ENCODE measurements at places on chromosomes 1 and 21.

GRCh38 chr1:176903474-176903873 lies 261.0 kb downstream of the ASTN1 start:
- DNase-seq, result no peak

GRCh38 chr1:166907763-166908162 lies 31.7 kb upstream of the TADA1 start:
- no peak for DNase-seq

GRCh38 chr1:164569866-164570265 lies 10.9 kb downstream of the PBX1 start:
- no peak for DNase-seq

DNA sequence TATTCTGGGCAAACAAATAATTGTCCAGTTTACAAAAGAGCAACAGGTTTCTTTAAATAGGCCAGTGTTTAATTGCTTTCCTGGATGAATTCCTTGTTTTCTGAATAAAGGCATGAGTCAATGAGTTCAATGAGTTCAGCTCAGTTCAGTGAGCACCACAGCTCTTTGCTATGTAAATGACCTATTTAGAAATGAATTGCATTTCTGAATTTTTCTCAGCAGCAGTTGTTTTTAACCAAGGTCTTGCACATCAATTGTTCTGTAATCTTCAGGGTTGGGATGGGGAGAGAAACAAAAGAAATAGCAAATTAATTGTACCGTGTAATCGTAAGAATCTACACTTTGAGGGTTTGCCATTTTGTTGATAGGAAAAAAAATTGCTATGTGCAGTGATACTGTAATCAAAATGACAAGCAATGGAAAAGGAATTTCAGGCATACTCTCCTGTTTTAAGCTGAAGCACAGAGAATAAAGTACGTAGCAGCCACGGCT lies 45.7 kb downstream of the MIS18A start:
- no peak for DNase-seq

- no peak for DNase-seq
Observed at GRCh38 chr1:7962014-7962335, 464 bp downstream of the PARK7 start.

- no peak for DNase-seq
Observed at GRCh38 chr1:47752559-47752958, 244.6 kb downstream of the TRABD2B start.

- DNase-seq, result no peak
Observed at GRCh38 chr1:160763993-160764392, 24.9 kb downstream of the SLAMF7 start.

GRCh38 chr1:97271916-97272788 lies 550.6 kb downstream of the PTBP2 start:
- no peak for DNase-seq

DNA sequence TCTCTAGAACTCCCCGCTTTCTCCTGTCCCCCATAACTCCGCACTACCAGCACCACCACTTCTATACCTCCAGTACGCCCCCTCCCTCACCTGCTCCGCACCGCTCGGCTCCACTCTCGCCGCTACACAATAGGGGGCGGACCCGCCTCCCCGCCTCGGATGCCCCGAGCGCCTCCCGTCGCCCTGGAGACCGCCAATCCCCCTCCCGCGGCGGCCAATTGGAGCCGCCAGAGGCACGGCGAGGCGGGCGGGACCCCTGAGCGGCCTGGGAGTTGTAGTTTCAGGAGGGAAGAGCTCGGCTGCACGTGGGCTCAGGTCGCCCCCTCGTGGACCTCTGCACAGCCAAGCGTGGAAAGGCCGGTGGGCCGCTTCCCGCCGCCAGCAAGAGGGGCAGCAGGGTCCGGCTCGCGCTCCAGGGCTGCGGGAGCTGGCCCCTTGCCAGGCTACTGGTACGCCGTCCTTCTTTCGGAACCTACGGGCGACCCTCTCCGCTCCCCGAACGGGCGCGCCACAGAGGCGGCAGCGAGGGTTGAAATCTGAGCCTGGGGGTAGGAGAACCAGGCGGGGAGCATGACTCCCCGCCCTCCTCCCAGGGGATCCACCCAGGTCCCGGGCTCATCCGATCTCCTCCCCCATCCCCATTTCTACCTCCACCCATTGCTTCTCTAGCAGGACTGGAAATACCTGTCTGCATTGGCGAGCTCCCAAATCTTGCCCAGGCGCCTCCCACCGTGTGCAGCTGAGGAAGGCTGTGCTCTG lies at the start of gene IGSF9:
IGSF9 (minus strand) TSS at position 131 of the 759 bp plus-strand sequence. CDS start 2,159 bp downstream, outside the sequence.
- DNase-seq, result peak; percentile 45

DNA sequence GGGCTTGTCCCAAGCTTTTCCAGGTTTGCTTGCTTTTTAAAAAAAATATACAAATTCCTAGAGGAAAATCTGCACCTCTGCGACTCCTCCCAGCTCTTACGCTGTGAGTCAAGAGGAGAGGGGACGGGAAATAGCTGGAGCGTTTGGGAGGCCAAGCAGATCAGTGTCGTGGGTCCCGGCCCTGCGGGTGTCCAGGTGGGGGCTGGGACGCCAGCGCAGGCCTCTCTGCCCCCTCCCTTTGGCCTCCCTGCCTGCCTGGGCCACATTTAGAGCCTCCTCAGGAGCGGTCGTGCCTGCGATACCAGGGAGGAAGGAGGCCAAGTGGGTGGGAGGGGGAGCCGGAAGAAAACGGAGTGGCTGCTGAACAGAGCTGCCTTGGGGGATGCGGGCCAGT lies 9.0 kb downstream of the WNT4 start:
- no peak for DNase-seq

- no peak for DNase-seq
Observed at GRCh38 chr1:91555821-91556531, 55.3 kb downstream of the CDC7 start.

DNA sequence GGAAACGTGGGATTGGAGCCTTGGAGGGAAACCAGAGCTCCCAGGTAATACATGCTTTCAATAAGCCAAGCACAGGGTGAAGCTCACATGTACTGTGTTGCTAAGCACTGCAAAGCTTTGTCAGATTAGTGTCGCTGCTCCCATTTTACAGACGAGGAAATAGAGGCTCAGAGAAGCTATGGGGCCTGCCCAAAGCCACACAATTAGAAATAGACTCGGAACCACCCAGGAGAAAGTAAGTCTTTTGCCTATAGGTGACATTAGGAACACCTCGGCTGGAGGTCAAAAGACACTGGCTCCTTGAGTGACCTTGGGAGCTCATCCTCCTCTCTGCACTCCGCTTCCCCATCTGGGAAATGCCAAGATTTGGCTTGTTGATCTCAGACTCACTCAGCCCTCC lies 175.6 kb upstream of the ZC3H12A start:
- DNase-seq, result no peak

DNA sequence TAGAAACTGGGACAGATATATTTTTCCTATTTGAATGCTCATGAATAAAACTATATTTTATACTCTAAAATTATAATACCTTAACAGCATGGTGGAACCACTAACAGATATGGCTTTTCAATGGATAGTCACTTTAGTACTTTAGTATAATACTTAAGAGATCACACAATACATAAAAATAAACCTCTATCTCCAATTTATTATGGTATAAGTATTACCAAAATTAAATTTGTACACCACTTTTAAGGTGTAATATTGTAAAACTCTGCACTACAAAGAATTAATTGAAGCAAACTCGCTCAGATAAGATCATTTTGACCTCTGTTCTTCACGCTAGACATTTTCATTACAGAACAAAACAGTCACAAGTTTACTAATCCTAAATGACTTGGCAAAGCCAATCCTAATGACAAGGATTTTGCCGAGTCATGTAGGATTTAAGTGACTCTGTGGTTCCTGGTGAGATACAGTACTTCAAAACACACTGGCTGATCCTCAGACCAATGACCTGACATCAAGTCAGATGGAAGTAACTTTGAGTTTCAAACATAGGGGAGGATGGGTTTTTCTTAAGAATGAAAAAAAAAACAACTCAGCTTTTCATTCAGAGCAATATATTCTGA lies 200.6 kb downstream of the SMYD3 start:
- no peak for DNase-seq

DNA sequence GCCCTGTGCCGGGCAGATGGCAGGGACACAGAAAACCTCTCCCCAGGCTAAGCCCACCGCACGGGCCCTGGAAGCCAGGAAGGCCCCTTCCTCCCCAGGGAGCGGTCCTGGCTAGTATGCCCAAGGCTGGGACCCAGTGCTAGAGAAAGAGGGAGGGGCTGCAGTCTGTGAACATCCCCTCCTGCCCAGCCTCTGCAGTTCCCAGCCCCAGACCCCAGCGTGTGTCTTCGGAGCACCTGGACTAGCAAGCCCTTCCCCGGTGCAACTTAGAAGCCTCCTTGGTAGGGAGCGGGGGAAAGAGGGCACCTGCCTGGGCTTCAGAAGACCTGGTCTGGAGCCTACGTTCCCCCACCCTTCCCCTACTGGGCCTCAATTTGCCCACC lies 2.1 kb downstream of the PLEKHG5 start:
- DNase-seq, result no peak

GRCh38 chr21:17460094-17460493 lies 52.7 kb upstream of the CXADR start:
- no peak for DNase-seq

DNA sequence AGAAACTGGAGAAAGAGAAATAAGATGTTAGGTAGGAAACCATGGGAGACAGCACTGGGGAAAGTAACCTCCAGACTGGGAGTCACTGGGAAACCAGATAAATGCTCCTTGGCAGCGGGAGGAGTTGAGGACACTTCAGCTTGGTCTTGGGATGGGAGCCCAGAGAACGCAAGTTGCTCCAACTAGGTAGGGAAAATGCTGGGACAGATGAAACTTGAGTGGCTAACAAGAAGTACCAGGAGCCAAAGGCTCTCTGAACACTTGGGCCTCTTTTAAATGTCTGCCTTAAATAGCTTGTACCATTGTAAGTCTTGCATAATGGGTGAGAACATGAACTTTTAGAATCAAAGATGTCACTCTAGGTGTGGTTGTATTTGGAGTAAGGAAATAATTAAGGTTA lies 3.0 kb downstream of the NMNAT1 start:
- no peak for DNase-seq

DNA sequence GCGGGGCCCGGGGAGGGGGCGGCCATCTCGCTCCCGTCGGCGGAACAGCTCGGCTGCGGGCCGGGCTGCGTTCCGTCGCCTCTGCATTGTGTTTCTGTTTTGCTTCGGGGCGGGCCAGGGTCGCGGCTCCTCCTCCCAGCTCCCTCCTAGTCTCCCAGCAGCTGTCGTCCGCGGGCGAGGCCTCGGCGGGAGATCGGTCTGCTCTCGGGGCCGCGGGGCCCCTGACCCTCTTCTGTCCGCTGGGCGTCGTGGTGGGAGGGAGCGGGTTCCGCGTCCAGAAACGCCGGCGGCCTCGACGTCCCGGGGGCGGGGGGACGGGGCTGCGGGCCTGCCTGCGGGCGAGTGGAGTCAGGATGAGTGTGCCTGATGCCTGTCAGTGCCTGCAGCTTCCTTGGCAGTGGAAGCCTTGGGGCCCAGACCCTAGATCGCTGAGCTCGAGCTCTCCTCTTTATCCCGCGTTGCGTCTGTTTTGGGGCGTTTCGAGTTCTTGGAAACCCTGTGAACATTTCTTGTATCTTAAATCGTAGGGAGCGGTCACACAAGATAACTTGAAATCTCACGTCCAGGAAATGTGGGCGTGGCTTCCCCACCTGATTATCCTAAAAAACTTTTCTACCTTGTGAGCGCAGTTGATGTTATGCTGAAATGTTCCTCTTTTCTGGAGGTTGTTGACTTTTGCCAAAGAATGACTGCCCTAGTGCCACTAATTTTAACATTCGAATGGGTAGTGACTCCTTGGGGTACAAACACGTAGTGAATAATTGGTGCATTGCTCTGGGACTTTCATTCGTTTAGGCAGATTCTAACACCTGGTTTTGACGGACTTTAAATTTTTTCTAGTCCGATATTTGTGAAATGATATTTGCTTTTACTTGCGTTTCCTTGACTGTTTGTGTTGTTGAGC lies 676 bp downstream of the MORC3 start:
- no peak for DNase-seq

DNA sequence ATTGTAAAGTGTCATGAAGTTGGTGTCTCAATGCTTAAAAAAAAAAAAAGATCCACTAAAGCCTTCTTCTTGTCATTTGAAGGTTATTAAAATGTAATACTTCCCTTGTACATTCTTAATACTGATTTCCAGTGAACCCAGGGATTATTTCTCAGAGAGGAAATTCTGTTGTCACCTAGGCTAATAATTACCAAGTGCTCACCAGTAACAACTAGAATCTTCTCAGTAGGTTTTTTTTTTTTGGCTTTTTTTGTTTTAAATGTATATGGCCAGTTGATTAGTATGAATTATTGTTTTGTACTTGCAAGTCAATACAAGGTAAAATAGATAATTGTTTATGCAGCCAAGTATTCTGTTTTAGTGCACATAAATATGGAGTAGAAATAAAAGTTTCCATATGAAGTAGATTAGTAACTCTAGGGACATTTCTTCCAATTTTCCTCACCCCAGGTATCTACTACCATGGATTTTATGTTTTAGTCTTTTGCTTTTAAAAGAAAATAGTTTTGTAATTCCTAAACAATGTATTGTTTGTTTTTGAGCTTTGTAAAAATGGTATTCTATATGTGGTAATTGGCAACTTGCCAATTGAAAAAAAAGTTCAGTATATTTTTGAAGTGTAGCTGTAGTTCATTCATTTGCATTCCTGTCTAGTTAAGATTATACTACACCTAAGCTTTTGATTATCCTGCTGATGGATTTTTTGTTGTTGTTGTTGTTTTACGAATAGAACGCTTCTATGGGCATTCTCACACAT lies 21.9 kb downstream of the LAMC1 start:
- no peak for DNase-seq

- DNase-seq, result no peak
Observed at GRCh38 chr1:59340411-59341307, 43.8 kb downstream of the FGGY start.

GRCh38 chr1:246608616-246609376 lies 42.5 kb downstream of the CNST start:
- no peak for DNase-seq

- DNase-seq, result no peak
Observed at GRCh38 chr1:114263343-114263742, 109.7 kb upstream of the SYT6 start.

DNA sequence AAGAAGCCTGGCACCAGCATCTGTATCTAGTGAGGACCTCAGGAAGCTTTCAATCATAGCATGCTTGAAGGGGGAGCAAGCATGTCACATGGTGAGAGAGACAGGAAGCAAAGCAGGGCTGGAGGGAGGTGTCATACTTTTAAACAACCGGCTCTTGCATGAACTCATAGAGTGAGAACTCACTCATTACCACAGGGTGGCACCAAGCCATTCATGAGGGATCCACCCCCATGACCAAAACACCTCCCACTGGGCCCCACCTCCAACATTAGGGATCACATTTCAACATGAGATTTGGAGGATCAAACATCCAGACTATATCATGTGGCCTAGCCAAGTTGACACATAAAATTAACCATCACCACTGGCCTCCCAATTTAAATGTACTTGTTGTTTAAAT lies 125.1 kb upstream of the KCND3 start:
- no peak for DNase-seq

- DNase-seq, result no peak
Observed at GRCh38 chr1:109249654-109250401, 489 bp downstream of the CELSR2 start.

GRCh38 chr1:206706298-206706791 lies 21.6 kb downstream of the MAPKAPK2 start:
- DNase-seq, result no peak

GRCh38 chr21:15191342-15191741 lies 126.5 kb upstream of the NRIP1 start:
- no peak for DNase-seq

Data from amygdala (tissue), 56 donors.